ENCODE measurements at places on chromosomes 6 and 20.

GRCh38 chr6:132228894-132229293, 172.4 kb downstream of the MOXD1 start:
- H3K4me3 ChIP-seq, result no peak overlapping the region
- no peaks in the 10 kb centered on the region for H3K4me1 ChIP-seq
- H3K36me3 ChIP-seq, result no peaks in the 10 kb centered on the region
- DNase-seq, result no peak
- H3K27me3 ChIP-seq, result no peaks in the 10 kb centered on the region

DNA sequence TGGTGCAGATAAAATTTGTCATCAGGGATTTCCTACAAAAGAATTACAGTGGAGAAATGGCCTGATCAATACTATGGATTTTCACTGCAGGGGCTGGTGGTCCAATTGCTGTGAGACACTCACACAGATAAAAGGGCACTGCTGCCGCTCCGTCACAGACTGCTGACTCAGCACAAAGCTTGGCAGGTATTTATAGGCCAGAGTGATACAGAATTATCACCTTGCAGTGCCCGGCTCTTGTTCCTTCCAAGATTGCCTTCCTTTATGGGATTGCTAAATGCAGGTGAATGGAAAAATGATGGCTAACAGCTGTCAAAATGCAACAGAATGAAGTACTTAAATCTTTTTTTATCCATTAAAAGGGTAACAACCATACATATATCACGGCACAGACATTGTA, 247.8 kb upstream of the ZFP64 start:
- H3K4me3 ChIP-seq, result no peak overlapping the region
- peaks cover 9% of the 10 kb centered on the region for H3K4me1 ChIP-seq
- no peaks in the 10 kb centered on the region for H3K27me3 ChIP-seq
- DNase-seq, result no peak
- no peak overlapping the region for H3K27ac ChIP-seq

- H3K36me3 ChIP-seq, result no peaks in the 10 kb centered on the region
- DNase-seq, result no peak
- no peaks in the 10 kb centered on the region for H3K27me3 ChIP-seq
Observed at GRCh38 chr6:126913651-126914050, 204.8 kb upstream of the RSPO3 start.

DNA sequence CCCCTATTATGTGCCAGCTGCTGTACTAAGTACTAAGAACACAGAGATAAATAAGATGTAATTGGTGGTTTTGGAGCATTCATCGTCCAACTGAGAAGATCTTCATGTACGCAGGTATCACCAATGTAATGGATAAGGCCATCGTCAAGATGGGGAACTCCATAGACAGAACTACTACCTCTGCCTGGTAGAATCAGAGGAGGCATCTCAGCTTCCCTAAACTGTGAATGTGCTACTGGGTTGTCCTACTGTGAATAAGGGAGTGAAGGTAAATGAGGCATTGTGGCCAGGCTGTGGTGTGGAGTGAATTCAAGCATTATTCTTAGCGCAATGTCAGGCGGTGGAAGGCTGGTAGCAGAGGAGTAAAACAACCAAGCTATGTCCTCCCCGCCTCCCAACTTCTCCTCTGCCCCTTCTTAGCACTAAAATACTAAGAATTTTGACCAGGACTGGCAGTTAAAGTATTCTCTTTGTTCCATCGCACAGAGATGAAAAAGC, 68.2 kb downstream of the TBC1D7 start:
- H3K27me3 ChIP-seq, result no peaks in the 10 kb centered on the region
- H3K4me1 ChIP-seq, result peaks cover 12% of the 10 kb centered on the region
- no peak overlapping the region for H3K4me3 ChIP-seq
- no peak for DNase-seq
- H3K27ac ChIP-seq, result no peak overlapping the region
- no peaks in the 10 kb centered on the region for H3K36me3 ChIP-seq

- no peaks in the 10 kb centered on the region for H3K36me3 ChIP-seq
- DNase-seq, result no peak
- no peak overlapping the region for H3K4me3 ChIP-seq
- no peak overlapping the region for H3K27ac ChIP-seq
- H3K27me3 ChIP-seq, result no peaks in the 10 kb centered on the region
Observed at GRCh38 chr20:62773845-62774714, 22.2 kb upstream of the MRGBP start.

DNA sequence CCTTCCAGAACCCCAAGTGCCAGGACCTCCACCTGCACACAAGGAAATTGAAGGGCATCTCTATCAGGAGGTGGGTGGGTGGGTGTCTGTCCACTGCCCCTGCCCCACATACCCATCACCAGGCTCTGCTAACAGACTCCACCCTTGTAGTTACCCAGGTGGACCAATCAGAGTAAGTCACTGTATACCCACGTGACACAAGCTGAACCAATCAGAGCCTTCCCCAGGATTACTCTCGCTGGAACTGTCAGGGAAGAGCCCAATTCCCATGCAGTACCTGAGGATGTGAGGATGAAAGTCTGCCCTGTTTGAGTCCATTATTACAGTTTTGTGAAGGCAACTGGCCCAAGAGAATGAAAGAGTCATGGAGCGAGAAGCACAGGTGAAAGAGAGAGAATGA, 4.2 kb downstream of the OCSTAMP start:
- no peak for DNase-seq
- no peak overlapping the region for H3K4me3 ChIP-seq
- no peaks in the 10 kb centered on the region for H3K27me3 ChIP-seq
- no peaks in the 10 kb centered on the region for H3K4me1 ChIP-seq

All from type B pancreatic cell (in vitro differentiated cells).